ENCODE measurements at places on chromosomes 2 and 18.

- no peak for DNase-seq
Measured at GRCh38 chr2:39893616-39894015, 114.6 kb upstream of the THUMPD2 start.

- DNase-seq = no peak
Measured at GRCh38 chr2:29567906-29568520, 353.4 kb downstream of the ALK start.

DNA sequence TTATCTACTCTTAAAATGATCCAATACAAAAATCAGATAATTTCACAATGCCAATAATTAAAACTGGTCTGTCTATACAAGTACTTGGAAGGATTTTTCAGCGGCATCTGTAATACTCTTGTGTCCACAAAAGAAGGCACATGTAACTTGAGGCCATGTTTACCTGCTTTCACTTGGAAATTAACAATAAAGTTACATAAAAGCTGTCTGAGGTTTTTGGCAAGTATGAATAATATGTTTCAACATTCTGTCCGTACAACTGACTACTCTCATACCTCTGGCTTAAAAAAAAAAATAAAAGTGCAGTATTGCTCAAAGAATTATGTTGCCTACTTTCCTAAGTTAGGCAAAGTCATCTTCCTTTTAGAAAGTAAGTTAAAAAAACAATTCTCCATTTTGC is 253.6 kb downstream of the NBAS start:
- no peak for DNase-seq

DNA sequence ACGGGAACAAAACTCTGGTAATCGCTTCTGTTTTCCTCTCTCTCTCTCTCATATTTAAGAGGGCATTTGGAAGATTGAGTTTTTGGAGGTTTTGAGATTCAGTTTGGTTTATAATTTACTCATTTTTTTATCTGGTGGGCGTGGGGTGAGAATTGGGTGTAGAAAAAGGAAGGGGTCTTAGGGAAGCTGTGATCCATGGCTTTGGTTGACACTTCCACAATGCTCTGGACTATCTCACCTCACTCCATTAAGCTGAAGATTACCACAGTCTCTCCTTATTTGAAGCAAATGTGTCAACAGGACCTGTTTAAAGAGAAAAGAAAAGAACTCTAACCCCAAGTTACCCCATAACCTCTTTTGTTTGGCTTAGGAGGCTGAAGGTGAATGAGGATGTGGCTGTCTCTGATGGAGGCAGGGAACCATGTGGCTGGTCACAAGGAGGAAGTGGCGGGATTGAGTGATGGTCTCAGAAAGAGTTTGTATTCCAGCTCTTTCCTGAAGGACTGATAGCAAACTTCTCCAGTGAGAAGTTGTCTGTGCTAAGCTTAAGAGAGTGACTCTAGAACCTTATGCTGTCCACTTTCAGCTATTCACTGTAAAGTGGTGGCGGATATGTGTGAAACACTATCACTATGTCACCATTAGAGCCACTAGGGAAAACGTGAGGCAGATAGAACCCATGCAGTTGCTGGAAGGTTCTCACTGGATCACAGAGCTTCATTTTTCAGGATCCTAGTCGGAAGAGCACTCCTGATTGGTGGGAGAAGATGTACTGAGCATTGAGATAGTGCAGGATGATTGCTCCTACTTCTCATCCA is 934 bp downstream of the ZNF804A start:
- no peak for DNase-seq

DNA sequence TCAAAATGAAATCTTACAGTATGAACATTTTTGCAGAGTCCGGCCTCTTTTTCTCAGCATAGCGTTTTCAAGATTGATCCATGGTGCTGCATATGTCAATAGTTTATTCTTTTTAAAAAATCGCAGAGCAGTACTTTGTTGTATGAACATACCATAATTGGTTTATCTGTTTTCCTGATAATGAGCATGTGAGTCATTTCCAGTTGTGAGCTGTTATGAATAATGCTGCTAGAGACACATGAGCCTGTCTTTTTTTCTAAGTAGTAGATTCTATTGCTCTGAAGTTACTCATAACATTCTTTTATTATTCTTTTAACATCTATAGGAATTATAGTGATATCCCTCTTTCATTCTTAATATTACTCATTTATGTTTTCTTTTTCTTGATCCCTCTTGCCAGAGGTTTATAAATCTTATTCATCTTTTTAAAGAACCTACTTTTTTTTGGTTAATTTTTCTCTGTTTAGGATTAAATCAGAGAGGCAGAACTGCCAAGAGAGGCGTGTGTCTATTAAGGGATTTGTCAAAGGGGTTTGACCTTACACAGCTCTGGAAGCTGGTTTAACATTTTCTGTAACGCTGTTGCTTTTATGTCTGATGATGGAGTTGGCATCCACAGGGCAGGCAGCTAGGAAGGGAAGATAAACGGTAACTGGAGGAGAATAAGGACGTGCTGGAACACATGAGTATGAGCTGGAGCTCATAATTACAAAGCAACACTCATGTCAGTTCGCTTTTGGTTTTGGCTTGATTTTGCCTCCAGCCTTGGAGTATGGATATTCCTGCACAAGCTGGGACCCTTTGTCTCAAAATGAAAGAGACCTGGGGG is 47.4 kb downstream of the MGAT5 start:
- no peak for DNase-seq

- DNase-seq = no peak
Measured at GRCh38 chr2:152602750-152603149, 114.5 kb downstream of the PRPF40A start.

DNA sequence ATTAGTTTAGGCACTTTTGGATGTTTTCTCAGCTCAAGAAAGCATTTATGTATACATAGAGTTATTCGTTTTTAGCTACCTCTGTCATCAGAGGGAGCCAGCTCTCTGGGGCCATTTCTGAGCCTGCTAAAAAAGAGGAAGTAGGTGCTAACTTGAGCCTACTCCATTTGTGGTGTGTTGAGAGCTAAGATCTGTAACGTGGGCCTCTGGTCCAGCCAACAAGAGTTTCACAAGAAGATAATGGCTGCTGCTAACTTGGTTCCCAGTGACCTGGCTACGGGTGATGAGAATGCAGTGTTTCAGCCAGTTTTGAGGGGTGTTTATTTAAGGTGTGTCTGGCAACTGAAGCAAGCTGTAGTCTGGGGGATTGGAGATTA is 182.5 kb downstream of the PRKCE start:
- no peak for DNase-seq

DNA sequence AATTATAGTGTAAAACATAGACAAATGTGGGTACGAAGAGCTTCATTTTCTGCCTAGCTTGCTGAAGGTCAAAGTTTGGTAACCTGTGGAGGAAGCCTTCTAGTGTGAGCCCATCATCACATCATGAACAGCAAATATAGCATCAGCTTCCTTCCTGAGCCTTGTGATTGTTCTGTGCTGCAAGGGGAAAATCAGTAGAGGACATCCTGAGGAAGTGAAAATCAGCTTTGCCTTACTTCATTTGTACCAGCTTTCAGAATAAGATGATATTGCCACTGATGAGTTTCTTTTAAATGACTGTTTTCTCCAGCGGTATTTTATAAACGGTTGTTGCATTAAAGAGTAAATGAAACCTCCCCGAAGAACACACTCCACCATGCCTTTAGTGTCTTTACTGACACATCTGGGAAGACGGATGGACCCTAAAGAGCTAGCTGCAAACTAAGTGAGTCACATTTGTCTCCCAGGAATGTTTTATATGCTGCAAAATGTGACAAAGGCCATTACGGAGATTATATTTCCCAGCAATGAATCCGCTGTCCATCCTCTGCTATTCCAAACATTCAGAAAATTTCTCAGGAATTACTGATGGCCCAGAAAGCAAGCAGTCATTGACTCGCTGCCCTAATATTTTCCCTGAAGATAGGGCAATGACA is 1272.8 kb downstream of the SUCLG1 start:
- DNase-seq = no peak

DNA sequence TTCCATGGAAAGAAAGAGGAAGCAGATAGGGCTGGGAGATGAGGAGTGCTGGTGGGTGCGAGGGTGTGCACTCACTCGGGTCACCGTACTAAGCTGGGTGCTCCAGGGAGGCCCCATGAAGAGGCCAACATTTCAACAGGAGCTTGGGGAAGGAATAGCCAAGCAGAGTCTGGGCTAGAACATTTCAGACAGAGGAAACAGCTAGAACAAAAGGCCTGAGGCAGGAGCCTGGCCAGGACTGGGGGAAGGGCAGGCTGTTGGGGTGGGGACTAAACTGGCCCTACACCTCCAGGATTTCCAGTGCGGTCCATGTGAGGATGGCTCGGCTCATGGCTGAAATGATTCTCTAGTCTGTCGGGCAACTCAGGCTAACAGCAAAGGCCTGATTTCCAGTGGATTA is 90.8 kb downstream of the ZFP36L2 start:
- no peak for DNase-seq

DNA sequence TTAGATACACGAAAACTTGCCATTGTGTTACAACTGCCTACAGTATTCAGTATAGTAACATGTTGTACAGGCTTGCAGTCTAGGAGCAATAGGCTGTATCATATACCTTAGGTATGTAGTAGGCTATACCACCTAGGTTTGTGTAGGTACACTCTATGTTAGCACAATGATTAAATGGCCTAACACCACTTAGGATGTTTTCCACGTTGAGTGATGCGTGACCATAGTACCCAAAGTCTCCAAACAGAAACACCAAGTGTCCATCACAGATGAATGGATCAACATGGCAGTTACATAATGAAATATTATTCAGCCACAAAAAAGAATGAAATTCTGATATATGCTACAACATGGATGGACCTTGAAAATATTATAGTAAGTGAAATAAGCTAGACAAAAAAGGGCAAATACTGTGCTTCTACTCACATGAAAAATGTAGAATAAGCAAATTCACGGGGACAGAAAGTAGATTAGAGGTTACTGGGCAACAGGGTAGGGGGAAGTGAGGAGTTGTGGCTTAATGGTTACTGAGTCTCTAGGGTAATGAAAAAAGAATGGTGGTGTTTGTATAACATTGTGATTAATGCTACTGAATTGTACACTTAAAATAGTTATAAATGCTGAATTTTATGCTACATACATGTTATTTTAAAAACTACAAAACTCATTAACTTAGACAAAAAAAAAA is 62.6 kb downstream of the TMEM131 start:
- no peak for DNase-seq

DNA sequence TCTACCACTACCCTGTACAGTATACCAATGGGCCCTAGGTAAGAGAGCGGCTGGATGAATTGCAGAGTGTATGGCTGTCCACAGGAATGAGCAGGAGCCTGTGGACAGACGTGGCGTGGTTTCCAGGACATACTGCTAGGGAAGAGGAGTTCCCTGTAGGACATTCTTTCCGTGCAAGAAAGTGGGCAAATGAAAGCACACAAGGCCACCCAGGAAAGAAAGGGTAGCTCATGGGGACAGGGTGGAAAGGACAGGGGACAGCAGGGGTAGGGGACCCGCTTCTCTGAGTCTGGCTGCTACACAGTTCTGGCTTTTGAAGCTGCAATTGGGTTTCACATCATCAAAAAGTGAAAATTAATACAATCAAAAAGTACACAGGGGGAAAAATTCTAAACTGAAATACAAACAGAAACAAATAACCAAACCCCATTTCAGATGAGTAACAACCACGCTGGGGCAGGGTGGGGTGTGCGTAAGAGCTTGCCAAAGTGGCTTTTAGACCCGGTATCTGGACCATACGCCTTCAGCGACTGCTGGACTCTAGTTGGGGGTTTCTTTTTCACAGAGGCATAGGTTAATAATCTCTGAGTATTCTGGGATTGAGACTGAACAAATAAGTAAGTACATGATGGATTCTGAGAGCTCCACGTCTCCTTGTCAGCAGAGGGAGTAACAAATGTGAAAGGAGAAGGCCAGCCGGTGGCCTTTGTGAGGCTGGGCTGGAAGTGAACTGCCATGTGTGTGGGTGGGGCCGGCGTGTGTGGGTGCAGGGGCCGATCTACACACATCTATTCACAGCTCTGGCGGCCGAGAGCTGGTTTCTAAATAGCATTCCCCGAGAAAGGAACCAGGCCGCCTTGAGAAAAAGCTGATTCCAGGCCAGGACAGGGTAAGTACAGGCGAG is 84.0 kb downstream of the HDAC4 start:
- DNase-seq = no peak

DNA sequence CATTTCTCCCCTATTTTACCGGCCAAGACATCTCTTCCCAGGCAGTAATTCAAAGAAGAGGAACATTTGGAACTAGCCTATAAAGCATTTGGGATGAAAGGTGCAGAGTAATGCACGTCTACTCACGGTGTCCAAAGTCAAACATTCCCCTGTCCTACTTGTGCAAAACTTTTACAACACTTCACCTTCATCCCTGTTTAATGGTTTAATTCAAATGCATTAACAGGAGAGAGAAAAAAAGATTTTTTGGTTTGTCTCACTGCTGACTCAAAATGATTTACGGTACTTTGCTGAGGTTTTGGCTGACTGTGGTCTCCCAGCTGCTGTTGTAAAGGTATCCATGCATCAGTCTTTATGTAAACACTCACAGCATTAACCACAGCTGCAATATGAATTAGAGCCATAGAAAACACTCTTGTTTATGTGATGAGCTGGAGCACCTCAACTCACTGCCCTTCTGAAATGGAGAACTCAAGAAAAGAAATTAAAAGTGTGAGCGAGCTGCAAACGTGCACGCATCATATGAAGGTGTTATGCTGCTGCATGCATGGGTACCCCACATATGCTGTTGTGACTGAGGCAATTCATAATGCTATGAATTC is 220.5 kb downstream of the PIEZO2 start:
- DNase-seq = no peak

- no peak for DNase-seq
Measured at GRCh38 chr2:190159453-190159852, 96.9 kb upstream of the MSTN start.

- DNase-seq = no peak
Measured at GRCh38 chr2:853203-853870, 97.3 kb upstream of the SNTG2 start.

- no peak for DNase-seq
Measured at GRCh38 chr18:44290366-44290977, 390.2 kb upstream of the SETBP1 start.

DNA sequence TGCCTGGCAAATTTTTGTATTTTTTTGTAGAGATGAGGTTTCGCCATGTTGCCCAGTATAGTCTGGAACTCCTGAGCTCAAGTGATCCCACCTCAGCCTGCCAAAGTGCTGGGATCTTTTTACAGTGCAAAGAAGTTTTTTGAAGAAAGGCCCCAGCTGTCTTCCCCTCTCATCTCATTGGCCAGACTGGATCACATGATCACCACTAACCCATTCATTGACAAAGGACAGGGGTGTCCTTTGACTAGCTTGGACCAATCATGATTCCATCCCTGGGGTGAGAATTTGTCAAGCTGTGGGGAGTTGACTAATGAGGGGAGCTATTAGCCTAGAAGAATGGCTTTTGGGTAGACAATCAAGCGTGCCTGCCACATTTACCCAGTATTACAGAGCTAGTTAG is 232.9 kb upstream of the TANK start:
- no peak for DNase-seq

- no peak for DNase-seq
Measured at GRCh38 chr18:7064346-7064745, 53.3 kb downstream of the LAMA1 start.

- no peak for DNase-seq
Measured at GRCh38 chr2:147214914-147215313, 629.9 kb upstream of the ACVR2A start.

GRCh38 chr2:130303169-130303568 is 39.5 kb upstream of the IMP4 start:
- no peak for DNase-seq
